Fibroblast of skin of left quadriceps (primary cell): ENCODE measurements at places on chromosomes 4 and X.

DNA sequence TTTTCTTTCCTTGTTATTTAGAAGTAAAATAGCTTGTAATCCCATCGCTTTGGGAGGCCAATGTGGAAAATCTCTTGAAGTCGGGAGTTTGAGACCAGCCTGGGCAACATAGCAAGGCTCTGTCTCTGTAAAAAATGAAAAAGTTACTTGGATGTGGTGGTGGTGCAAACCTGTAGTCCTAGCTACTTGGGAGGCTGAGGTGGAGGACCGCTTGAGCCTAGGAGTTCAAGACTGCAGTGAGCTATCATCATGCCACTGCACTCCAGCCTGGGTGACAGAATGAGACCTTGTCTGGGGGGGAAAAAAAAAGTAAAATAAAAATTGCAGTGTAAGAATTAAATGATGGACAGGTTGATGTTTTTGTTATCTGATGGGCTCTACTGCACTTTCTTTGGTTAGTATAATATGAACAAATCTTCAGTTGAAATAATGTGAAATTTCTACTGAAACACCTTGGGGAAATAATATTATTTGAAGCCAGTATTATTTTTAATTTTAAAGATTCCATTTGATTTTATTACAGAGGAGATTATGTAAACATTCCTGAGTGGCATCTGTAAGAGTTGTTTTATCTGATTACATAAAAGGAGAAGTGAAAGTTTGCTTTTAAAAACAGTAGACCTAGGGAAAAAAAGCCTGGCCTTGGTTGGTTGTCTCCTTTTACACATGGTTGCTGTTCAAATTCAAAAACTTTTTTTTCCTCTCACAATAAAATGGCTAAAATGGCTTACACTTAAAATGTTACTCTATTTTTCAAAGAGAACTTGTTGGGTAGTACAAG is 10.5 kb upstream of the NDUFC1 start:
- DNase-seq: no peak

DNA sequence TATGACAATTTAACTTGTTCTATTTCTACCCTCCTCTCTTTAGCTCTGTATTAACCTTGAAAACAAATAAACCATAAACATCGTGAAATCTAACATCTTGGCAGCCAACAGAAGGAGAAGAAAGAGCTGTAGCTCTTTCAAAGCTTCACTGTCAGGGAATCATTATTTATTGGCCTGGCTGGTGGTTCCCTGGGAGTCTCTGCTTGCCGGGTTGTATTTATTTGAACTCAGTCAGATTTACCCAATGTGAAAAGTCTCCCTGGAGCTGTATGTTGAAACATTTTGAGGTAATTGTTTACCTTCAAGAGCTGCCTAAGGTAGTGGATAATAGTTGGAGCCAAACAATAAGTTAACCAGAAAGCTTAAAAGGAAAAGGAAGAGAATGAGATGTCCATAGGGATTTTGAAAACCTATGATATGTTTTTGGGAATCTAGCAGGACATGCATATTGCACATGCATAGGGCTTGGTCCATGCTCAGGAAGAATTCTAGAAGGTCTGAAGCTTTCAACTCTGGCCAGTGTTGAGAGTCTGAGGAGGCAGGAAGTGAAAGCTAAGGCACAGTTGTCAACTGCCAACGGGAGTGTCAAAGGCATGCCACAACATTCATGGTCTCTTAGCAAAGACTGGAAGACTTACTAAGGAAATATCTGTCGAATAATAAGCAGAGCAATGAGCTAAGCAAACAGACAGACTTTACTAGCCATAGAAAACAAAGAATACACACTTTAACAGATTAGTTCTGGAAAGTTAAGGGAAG is 621.6 kb downstream of the PCDH7 start:
- DNase-seq: no peak

DNA sequence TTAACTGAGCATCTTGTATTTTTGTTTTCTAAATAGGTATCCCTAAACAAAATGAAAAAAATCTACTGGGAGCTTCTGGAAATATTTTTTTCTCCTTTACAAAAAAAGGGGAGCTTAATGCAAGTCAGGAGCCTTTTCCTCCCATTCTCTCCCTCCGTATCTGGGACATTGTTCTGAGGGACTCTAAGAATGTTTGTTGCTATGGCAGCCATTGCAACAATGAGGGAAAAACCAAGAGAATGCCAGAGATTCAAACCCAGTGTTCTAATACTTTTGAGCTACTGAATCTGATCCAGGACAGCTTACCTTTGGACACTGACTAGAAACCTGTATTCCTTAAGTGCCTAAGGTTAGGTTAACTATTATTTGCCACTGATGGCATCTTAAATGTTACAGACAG is 485.7 kb upstream of the HS3ST1 start:
- DNase-seq: no peak

DNA sequence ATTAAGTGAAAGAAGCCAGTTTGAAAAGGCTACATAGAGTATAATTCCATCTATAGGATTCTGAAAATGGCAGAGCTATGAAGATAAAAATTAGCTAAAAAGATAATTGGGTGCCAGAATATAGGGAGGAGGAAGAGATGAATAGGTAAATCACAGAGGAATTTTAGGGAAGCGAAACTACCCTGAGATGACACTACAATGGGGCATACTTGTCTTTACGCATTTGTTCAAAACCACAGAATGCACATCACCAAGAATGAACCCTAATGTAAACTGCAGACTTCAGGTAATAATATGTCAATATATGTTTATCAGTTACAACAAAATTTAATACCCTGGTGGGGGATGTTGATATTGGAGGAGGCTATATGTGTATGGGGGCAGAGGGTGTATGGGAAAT is 1342.9 kb downstream of the ADGRL3 start:
- no peak for DNase-seq

GRCh38 chrX:118143578-118143977 is 27.0 kb upstream of the KLHL13 start:
- no peak for DNase-seq

DNA sequence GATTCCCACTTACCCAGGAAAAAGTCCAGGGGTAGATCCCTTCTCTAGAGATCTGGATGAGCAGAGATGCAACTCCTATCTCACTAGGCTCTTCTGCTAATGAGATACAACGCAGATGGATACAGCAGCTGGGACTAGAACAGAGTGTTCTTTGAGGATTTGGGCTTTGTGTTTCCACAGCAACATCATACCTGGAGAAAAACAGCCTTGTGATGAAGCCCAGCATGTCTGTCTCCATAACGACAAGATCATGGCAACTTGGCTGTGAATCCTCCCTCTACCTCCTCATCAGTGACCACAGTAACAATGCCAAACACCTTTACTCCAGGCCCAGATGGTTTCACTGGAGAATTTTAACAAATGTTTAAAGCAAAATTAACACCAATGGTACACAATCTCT is 80.1 kb downstream of the RCHY1 start:
- no peak for DNase-seq

- no peak for DNase-seq
Measured at GRCh38 chr4:124433500-124433899, 279.0 kb downstream of the ANKRD50 start.

DNA sequence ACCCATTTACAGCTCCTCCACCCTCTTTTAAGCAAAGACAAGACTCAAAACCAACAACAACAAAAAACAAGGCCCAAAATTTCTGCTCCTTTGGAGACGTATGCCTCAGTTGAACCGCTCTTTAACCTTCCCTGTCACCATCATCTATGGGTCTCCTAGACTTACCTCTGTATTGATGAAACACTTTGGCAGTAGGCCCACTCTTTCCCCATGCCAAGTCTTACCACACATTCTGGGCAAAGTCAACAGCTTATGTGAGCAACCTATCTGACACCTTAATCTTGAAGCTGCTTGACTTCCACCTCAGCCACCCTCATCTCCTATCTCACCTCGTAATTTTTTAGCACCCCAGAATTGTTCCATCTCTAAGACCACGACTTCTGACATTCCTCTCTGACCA is 99.7 kb upstream of the CXorf66 start:
- no peak for DNase-seq

- no peak for DNase-seq
Measured at GRCh38 chr4:101019313-101019712, 328.0 kb downstream of the PPP3CA start.

DNA sequence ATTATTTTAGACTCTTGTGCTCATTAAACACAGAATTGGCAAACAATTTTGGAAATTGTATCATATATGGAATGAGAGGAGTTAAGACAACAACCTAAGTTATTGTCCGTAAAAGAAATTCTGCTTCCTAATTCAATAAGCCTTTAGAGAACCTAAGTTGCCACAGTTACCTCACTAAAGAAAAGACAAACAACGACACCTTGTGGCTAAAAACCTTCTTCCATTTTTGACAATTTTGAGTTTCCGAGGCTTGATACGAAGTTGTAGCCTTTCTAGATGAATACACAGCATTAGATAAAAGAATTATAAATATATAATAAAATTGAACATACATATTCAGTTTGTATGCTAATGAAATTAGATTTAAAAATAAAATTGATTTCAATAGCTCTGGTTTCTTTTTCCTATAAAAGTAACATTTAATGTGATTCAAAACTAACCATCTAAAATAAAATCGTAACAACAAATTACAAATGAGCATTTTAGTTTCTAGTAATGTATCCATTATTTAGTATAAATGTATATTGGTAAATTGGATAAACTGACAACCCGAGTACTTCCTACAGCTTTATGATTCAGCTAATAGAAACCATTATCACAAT is 275.1 kb downstream of the GPM6A start:
- peak; percentile 38 for DNase-seq

DNA sequence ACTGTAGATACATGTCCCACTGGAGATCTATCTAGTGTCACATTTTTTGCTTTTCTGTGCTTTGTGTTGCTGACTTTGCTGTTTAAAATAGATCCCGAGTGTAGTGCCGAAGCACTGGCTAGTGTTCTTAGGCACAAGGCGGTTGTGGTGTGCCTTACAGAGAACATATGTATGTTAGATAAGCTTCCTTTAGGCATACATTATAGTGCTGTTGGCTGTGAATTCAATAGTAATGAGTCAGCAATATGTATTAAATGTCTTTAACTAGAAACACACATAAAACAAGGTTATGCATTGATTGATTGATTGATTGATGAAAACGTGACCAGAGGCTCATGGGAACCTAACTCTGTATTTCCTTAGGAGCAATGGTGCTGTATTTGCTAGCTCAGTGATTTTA is 56.2 kb downstream of the COX7B2 start:
- no peak for DNase-seq

DNA sequence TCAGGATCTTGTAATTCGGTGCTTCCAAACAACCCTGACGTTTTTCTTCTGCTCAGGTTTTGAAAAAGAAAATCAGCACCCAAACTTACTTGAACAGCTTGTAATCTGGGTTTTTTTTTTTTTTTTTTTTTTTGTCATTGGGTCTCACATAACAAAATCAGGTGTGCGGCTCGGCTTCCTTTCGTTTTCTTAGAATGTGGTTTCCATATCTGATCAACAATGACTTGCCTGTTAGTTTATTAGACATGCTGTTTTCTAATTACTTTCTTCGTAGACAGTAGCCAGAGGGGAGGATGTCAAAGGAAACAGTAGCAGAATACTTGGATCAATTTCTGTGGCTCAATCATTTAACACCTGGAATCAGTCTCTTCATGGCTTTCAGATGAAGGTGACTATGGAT is 890 bp upstream of the FREM3 start:
- DNase-seq: no peak

DNA sequence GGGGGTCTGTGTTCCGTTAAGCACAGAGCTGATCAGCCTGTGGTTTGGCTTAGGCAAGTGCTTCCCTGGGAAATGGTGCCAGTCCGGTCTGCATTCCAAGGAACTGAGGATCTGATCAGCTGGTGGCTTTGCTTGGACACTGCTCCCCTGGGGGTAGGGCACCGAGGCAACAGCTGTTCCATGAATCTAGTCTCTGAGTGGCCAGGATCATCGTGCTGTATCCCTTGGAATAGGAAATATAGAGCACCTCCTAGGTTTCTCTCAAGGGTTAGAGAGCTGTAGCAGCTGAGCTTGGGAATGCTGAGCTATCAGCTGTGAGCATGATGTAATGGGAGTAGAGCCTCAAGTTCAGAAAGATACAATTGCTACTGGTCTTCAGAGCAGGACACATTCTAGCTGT is 863.9 kb downstream of the RAPGEF2 start:
- no peak for DNase-seq

DNA sequence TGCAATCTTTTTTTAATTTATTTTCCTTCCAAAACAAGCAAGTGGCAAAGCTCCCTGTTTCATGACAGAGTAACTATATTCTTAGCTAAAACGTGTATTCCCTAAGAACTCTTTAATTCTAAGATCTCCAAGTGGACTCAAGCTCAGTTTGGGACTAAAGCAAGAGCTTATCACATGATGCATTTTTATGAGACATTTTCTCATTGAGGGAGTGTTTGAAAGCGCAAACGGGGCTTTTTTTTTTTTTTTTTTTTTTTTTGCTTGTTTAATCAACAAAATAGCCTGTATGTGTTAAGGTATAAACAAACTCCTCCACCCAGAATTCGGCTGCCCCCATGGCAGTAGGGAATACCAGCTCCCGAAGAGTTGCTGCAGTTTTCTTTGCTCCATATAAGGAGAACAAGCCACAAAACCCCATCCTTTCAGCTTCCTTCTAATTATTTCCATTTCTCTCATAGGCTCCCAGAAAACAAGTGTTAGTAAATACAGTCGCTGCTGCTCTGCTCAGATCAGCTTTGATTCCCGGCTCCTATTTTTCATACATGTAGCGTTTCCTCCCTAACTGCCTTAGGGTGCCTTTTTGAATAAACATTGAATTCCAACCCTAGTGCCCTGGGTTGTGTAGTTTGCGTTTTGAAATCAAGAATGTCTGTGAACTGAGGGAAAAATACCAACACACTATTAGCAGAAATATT is 669 bp upstream of the PPARGC1A start:
- no peak for DNase-seq

GRCh38 chr4:152605641-152606335 is 69.9 kb upstream of the FBXW7 start:
- DNase-seq: peak; percentile 44

DNA sequence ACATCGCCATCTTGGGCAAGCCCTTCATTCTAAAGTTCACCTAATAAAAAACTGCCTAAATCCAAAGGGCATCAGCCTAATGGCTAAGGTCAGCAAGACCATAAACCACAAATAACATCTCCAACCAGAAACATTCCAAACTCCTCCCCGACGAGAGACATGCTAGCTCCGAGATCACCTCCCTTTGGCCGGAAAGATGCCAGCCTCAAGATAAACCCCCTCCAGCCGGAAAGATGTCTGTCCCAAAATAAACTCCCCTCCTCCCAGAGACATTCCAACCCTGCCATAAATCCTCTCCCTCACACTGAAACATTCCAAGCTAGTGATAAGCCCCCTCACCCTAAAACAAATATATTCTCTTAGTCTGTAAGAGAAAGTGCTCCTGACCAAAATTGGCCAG is 13.3 kb upstream of the DYNLT3 start:
- DNase-seq: no peak

- DNase-seq: no peak
Measured at GRCh38 chr4:104815665-104816064, 321.0 kb upstream of the CXXC4 start.

DNA sequence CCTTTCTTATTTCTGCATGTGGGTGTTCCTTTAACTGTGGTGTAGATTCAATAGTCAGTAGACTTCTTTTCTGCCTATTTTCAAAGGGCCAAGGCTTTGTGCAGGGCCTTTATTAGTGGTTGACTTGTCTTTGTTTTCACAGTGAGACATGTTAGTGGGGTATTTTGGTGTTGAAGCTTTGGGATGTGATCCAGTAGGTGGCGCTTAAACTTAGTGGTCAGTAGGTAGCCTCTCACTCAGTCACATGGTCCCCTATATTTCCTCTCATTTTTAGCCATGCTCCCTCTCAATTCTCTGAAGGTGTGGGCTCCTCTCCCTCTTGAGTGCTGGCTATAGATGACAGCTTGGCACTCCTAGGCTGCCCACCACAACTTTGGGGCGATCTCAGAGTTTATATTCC is 23.4 kb upstream of the SLC10A7 start:
- DNase-seq: no peak

GRCh38 chrX:155966876-155967275 is 30.6 kb upstream of the IL9R start:
- no peak for DNase-seq
